Activated gamma-delta T cell treated with anti-CD3 and anti-CD28 coated beads, Interleukin-2, amount 50 U/mL, for 16 hours (primary cell): ENCODE measurements at places on chromosomes 6 and 20.

GRCh38 chr6:131890091-131890490, 61.1 kb downstream of the CCN2 start:
- no peak for DNase-seq

DNA sequence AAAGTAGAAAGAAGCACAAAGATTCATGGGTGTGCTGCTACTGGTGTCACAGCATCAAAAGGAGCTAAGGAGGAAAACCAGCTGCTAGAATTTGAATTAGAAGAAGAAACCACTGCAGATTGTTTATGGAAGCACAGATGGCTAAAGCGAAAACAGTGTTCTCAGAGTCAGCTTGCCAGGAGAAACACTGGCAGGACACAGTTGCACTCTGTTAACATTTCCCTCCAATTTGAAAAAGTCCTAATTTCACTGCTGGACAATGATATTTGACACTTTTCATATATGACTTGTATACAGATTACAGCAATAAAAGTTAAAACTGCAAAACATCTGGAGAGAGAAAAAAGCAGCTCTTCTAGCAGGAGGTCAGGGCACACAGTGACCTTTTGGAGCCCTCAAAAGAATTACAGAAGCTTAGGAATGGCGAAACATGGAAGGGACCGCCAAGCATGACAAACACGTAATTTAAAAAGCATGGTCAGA, 314.5 kb downstream of the COL12A1 start:
- DNase-seq: no peak

DNA sequence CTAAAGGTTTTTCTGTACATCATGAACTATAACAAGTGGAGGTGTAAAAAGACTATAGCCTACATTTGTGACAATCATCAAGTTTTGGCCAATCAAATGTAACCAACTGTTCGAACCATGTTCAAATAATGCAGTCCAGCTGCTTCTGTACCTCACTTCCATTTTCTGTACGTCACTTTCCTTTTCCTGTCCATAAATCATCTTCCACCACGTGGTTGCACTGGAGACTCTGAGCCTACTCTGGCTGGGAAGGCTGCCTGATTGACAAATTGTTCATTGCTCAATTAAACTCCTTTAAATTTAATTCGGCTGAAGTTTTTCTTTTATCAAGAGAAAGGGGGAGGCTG, 270.4 kb upstream of the JARID2 start:
- DNase-seq: no peak

DNA sequence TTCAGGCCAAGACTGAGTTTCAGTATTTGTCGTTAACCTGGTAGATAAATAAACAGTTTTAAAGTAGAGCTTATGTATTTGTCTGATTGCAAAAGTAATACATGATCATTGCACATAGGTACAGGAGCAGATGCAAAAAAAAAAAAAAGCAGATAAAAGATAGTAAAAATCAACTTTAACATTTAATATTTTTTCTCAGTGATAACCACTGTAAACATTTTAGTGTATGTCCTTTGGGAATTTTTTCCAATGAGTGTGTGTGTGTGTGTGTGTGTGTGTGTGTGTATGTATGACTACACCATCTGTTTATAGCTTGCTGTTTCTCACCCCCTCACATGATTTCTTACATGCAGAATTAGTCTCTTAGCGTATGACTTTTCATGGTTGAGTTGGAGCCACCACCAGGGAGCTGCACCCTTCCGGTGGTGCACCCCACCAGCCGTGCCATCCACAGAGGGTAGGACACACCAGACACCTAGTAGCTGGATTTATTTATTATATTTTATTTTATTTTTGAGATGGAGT, 26.3 kb downstream of the WRNIP1 start:
- no peak for DNase-seq

- DNase-seq: no peak
These were observed 70.7 kb upstream of the TAB2 start for GRCh38 chr6:149246691-149247384.

DNA sequence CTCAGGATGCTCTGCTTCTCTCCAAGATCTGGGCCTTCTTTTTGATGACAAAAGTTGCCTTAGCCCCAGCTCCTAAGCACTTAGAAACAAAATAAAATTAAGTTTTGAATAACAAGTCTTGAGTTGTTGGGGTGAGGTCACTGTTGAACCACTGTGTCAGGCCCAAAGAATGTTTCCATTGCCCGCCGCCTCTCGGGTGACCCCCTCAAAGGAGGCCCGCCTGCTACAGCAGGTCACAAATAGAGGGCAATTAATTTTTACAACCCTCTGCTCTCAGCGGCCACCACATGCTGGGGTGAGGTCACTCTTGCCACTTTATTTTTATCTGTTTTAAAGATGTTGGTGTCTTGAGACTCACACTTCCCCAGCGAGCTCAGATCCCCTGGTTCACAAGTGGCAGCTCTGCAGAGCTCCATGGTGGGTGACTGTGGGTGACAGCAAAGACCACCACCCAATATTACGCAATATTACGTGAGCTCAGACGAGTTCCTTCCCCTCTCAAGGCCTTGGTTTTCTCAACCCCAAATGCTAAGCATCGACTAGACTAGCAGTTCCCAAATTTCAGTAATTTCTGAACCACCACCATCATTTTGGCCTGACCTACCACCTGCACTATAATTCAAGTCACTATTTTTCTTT, 247.7 kb upstream of the PMEPA1 start:
- no peak for DNase-seq

GRCh38 chr6:165660857-165661663, 2.0 kb downstream of the PDE10A start:
- DNase-seq: no peak

DNA sequence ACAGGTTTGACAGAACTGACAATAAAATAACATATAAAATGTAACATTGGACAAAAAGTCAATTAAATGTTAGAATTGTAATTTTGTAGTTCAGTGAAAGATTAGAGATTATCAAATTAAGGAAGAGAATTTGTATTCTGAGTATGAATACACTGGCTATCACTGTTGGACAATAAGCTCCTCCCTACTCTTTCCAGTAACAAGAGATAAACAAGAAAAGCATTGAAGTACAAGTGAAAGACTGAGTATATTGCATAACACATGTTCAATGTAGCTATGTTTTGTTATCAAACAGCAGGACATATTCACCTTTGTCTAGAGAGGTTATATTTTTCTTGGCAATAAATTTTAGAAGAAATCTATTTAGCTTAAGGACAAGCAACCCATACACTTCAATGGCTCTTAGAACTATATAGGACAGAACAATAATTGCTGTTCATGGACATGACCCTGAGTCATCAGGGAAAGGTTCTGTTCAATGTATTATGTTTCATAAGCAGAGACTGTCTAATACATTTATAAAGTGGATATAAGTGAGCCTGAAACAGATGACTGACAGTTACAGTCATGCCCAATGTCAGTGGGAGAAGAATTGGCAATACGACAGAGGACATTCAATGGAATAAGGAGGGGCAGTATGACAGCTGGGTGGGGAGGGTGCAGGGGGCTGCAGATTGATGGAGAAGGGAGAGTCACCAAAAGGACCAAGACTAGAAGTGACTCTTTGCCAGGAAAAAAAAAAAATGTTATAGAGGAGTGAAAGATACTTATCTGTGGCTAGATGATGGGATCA, 520.4 kb downstream of the FRK start:
- no peak for DNase-seq

DNA sequence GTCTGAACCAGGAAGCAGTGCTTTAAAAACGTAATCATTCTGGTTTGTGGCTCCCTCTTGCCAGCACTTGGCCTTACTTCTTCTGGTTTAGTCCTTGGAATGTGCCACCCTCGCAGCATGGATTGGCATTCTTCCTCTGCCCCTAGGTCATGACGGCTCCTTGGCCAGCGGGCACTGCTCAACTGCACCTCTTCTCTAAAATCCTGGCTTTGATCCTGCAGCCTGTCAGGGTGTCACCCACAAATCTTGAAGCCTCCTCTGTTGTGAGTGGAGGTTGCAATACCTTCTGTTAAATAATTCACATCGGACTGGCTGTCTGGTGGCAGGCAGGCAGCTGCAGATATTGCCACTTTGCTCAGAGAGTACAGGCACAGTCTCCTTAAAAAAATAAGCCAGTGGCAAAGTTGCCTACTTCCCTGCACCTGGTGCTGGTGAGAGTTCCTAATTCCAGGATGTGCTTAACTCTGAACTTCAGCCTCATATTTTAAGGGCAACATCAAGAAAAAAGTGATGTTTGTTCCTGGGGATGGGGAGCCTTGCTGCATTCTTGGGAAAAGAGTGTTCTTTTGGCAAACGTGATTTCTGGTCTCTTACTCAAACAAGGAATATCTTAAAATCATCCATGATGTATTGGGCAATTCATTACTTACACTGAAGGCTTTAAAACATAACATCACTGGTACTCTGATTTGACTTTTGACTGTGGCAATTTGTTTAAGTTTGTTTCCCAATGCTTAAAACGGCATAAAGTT, 179.8 kb downstream of the FOXA2 start:
- DNase-seq: no peak

DNA sequence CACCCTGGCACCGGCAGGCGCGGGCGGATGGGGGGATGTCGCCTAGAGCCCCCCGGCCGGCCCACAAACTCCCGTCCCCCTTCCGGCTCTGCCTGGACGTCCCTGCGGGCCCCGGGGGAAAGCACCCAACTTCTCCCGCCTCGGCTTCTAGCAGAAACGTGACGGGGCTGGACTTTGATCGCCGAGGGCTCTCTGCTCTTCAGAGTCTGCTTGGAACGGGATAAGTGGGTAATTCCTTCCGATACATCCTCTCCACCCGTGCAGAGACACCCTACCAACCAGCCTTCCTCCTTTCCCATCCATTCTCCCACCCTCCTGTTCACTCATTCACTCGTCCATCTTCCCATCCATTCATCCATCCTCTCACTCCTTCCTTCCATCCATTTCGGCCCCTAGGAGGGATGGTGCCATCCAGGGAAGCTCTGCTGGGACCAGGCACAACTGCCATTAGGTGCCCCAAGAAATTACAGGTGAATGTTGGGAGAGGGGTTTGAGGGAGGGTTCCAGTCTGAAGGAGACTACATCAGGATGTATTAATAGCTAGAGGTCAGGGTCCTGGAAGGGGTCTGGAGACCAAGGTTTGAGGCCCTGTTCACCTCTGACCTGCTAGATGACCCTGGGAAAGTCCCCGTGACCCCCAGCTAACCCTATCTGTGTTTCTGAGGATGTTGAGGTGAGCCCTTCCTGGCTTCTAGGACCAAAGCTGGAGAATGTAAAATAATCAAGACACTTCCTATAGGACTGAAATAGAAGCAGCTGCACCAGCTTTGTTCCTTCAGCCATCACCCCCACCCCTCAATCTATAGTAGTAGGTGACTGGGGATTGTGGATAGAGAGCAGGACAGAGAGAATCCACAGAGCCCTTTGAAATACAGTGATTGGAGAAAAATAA, 538 bp downstream of the TTLL9 start:
- no peak for DNase-seq

DNA sequence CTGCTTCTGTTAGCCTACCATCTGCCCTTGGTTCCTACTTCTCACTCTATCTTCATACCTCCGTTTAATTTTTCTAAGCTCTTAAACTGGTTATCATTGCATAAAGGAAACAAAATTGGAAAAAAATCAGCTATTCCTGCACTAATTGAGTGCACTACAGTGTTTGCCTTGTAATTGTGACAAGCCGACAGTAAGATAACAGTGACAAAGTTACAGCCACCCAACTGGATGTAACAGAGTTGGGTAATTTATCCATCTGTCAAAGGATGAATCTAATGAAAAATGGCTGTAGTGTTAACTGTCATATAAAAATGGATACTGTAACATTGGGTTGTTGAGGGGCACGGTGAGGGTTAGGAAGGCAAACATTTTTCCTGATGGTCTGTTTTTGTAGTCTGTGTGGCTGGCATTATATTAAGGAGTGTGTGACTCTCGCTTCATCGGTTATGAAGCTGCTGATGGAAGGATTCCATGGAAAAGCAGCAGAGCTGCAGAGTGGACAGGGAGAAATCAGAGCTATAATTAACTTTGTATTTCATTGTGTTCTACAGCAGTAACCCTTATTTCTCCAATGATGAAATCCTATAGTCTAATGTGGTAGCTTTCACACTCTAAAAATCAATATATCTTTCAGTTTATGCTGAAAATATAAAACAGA, 12.7 kb downstream of the PBOV1 start:
- no peak for DNase-seq

DNA sequence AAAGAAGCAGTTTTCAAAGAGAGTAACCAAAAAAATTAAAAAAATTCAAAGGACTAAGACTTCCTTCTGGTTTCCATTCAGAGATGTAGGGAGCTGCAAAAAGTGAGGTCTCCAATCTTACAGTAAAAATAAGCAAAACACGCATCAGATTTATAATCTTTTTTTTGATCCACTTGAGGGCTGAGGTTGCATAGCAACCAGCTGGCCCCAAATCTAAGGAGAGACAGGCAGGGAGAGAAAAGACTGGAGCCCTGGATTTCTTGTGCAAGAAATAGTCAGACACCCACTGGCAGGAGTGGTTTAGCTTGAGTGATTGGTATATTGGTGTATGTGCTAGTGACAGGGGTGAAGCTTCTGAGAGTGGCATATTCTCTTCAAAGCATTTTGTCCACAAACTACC, 135.9 kb upstream of the FUT9 start:
- no peak for DNase-seq

GRCh38 chr6:34610819-34611477, 54.8 kb upstream of the SPDEF start:
- no peak for DNase-seq

- DNase-seq: no peak
These were observed 19.3 kb downstream of the BCAS1 start for GRCh38 chr20:54051068-54051467.

- DNase-seq: no peak
These were observed 230.2 kb downstream of the CDH4 start for GRCh38 chr20:61482056-61482887.

- DNase-seq: no peak
These were observed 643.8 kb downstream of the HDGFL1 start for GRCh38 chr6:23213193-23213592.

GRCh38 chr6:101402622-101403031, 9.1 kb downstream of the GRIK2 start:
- DNase-seq: no peak

DNA sequence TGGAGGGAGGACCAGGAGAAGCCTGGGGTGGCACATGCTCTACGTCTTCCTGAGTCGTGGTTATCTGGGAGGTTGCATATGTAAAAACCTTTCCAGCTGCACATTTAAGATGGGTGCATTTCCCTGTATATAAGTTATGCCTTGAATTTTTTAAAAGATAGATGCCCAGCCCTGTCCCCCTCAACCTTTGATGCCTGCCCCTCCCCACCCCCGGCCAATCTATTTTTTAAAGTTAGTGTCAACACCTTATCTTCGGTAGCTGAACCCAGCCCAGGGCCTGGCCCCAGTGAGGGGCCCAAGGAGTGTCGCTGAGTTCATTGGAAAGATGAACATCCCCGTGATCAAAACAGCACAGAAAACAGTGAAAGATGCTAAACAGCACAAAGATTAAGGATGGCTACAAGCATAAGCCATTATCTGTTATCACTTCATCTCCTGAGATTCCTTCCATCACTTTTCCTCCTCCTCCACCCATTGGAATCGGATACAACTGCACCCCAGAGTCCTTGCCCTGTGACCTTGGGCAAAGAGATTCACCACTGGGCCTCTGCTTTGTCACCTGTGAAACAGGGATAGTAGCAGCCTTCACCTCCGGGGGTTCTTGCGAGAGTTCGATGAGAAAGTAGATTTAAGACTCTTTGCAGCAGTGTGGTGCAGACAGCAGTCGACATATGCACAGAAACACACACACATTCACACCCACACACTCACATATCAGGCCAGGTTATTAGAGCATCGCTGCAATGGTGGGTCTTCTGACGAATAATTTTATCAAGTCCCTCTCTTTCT, 47.5 kb downstream of the SIRPA start:
- no peak for DNase-seq

GRCh38 chr6:33692760-33693158, 18.7 kb downstream of the UQCC2 start:
- peak; percentile 47 for DNase-seq

- peak; percentile 34 for DNase-seq
These were observed 12.0 kb upstream of the LTA start for GRCh38 chr6:31559958-31560696.
